Fibroblast of skin of right quadriceps (primary cell): ENCODE measurements at places on chromosomes 7 and 10.

DNA sequence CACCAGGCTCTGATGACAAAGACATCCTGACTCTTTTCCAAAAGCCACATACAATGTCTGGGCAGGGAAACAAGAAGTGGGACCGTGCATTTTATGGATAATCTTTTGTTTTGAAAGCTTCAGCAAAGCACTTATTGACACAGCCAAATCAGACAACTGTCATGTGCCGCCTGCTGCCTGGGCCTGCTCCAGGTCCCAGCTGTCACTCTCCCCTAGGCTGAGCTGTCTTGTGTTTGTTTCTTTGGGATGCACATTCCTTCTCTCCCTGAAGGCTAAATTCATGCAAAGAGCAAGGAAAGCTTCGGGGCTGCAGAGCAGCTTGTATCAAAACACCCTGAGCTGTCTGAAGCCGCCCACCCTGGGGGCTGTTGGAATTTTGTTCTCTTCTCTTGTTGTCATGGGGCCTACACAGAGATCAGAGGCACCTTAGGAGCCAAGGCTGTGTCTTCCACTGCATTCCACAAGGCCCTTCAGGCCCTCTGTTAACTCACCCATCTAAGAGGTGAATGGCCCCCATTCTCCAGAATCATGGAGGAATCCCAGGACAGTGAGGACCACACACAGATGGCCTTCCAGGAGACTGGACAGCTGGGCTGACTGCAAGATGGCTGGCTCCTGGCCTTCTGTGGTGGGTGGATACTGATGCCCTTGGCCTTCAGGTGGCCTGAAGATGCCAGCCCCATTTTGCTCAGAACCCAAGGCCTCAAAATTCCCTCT is 17.8 kb upstream of the SLC18A2 start:
- no peak for DNase-seq

GRCh38 chr7:147547252-147547897 is 1043.2 kb upstream of the C7orf33 start:
- no peak for DNase-seq

DNA sequence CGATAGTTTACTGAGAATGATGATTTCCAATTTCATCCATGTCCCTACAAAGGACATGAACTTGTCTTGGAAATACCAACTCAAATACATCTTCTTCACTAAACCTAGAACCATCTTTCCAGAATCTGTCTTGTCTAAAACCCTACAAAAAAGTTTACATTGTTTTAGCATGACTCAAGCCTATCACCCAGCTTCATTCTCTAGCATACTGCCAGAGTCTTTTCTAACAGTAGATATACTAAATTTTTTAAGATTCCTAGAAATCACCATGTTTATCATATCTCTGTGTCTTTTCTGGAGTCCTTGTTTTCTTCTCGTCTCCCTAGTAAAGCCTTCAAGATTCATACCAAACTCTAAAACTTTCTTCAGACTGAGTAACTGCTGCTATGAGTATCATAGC is 129.7 kb downstream of the SEMA3E start:
- DNase-seq = peak; percentile 18

DNA sequence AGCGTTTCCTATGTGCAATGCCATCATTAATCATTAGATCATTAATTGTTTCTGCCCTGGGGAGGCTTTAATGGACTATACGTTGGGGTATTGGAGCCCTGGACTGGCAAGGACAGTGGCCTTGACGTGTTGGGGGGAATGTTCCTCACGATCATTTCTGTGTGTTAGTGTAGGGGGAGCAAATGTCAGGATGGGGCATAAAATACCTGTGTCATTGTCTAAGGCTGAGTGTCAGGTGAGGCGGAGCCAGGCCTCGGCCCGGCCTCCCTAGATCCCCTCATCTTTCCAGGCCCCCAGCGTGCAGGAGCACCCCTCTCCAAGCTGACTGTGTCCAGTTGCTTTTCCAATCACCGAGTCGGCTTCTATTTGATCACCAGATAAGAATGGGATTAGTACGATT is 346.4 kb upstream of the SHH start:
- no peak for DNase-seq

DNA sequence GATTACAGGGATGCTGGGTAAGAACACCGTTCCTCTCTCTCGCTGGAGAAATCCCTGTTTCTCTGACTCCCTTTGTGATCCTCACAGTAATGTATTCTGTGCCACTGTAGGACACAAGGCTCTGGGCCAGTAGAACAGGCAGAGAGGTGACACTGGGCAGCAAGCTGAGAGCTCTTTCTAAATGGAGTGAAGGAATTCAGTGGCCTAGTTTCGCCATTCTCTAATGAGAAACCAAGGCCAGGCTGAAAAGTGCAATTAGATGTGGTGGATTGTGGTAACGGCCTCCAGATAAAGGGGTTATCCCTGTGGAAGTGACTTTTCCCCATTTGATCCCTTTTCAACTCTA is 12.8 kb downstream of the KCTD7 start:
- no peak for DNase-seq

DNA sequence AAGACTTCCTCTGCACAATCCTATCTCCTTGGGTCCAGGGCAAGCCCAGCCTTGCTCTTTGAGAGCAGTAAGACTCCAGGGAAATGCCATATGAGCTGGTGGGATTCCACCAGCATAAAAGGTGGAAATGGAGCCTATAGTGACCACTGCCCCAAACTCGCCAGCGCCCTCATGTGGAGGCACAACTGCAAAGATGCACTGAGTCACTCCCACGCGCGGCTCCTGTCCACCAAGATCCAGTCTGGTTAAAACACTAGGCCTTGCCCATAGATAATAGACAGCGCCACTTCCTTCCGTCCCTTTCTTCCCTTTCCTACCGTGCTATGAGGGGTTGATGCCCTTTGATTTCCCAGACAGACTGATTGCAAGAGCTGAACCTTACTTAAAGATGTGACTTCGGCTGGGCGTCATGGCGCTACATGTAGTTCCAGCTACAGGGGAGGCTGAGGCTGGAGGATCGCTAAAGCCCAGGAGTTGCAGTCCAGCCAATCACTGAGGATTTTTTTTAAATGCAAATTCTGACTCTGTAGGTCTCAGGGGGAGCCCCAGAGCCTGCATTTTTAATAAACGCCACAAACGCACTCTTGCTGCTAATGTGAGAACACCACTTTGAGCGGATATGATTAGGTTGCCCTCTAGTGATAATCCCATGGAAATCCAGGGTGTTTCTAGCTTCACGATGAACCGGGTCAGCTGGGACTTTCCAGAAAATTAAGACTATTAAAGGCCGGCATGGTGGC is 136.5 kb downstream of the EPC1 start:
- DNase-seq = peak; percentile 64

DNA sequence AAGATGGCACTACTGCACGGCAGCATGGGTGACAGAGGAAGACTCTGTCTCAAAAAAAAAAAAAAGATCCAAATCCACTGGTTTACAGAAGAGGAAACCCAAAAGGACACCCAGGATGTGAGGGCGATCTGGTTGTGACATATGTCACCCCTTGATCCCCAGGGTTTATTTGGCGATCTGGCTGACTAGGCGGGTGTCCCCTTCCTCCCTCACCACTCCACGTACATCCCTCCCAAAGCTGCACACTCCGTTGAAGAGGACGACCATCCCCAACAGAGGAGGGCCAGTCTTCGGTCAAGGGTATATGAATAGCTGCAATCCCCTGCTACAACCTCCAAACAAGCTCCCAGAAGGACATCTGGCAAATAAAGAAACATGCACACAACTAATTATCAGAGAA is 111.6 kb downstream of the HTR5A start:
- DNase-seq = no peak

DNA sequence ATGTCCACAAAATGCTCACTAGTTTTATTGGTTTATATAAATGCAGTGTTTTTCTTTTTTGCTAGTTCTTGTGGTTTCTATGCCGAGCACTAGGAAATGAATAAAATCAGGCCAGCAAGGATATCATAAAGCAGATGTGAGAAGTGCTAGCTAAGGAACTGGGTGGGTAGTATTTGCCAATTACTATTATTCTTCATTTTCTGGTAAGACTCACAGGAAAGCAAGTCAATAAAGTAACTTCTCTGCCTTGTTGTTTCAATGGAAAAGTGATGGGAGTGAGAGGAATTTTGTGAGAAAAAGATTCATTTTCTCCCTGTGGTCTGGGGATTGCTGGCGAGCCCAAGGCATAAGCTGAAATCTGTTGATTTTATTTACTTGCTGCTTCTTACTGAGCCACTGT is 50.5 kb upstream of the TRIL start:
- no peak for DNase-seq
